ENCODE measurements at places on chromosomes 3 and 15.

- peaks cover 12% of the 10 kb centered on the region for H3K4me1 ChIP-seq
- peaks cover 74% of the 10 kb centered on the region for H3K27me3 ChIP-seq
- H3K27ac ChIP-seq, result no peak overlapping the region
- no peak for DNase-seq
Observed at GRCh38 chr15:36878684-36879262, 221.6 kb downstream of the MEIS2 start.

GRCh38 chr3:95886616-95887015 is 927.8 kb upstream of the EPHA6 start:
- DNase-seq, result no peak
- no peaks in the 10 kb centered on the region for H3K36me3 ChIP-seq
- H3K27me3 ChIP-seq, result no peaks in the 10 kb centered on the region
- no peaks in the 10 kb centered on the region for H3K4me1 ChIP-seq
- H3K27ac ChIP-seq, result no peak overlapping the region

GRCh38 chr3:38595393-38595792 is 54.1 kb downstream of the SCN5A start:
- no peak overlapping the region for H3K4me3 ChIP-seq
- no peaks in the 10 kb centered on the region for H3K36me3 ChIP-seq
- H3K4me1 ChIP-seq, result no peaks in the 10 kb centered on the region
- DNase-seq, result no peak

DNA sequence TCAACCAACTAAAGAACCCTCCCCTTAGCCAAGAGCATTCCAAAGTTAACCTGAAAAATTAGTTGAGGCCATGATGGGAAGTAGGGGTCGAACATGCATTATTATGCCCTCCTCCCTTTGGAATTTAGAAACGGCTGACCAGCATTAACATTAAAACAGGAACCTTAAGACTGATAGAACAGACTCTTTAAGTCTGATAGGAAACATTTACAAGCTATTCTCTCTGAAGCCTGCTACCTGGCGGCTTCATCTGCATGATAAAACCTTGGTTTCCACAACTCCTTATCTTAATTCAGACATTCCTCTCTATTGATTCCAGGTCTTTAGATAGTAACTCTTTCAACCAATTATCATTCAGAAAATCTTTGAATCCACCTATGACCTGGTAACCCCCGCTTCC is 331.0 kb downstream of the CGGBP1 start:
- no peak overlapping the region for H3K27ac ChIP-seq
- no peaks in the 10 kb centered on the region for H3K4me1 ChIP-seq
- H3K36me3 ChIP-seq, result no peaks in the 10 kb centered on the region
- no peaks in the 10 kb centered on the region for H3K27me3 ChIP-seq
- no peak overlapping the region for H3K4me3 ChIP-seq

- H3K4me1 ChIP-seq, result no peaks in the 10 kb centered on the region
- no peak overlapping the region for H3K4me3 ChIP-seq
- no peak overlapping the region for H3K27ac ChIP-seq
- no peaks in the 10 kb centered on the region for H3K36me3 ChIP-seq
- no peak for DNase-seq
Observed at GRCh38 chr3:173739726-173740125, 342.2 kb downstream of the NLGN1 start.

DNA sequence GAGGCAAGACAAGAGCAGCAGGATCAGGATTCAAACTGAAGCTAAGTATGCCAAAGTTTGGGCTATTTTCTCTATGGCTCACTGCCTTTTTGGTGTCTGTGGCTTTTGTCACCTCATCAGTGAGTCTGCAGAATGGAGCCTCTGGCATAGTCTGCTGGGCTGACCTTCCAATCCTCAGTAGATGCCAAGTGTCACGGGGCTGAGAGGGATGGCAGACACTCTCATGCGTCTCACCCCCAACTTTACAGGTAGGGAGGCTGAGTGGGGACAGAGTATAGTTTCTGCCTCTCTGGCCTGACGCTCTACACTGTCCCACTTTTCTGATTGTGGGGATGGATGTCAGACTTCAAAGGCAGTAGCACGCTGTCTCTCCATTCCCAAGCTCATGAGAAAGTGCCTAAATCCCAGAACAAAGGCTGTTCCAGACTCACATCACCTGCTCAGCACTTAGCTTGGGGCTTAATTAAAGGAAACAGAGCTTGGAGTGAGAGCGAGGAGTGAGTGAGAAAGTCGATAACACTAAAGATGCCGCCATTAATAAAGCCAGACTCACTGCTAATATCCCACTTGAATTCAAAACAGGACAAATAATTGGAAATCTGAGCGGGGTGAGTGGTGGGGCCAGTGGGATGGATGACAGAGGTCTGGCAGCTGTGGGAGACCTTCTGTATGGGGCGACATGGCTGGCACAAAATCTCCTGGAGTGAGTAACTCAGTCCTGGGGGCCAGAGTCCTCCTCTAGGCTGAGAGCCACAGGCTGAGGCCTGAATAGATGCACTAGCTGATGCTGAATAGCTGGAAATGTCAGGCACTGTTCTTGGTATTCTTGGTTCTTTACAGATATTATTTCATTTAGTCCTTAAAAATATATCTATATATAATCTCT is 78.4 kb upstream of the MRPS22 start:
- no peaks in the 10 kb centered on the region for H3K4me1 ChIP-seq
- H3K27me3 ChIP-seq, result peaks cover 4% of the 10 kb centered on the region
- H3K27ac ChIP-seq, result no peak overlapping the region
- no peaks in the 10 kb centered on the region for H3K36me3 ChIP-seq

- peaks cover 41% of the 10 kb centered on the region for H3K4me1 ChIP-seq
- DNase-seq, result no peak
- H3K36me3 ChIP-seq, result peaks cover 14% of the 10 kb centered on the region
Observed at GRCh38 chr3:194494951-194495374, 8.2 kb upstream of the ATP13A3 start.

DNA sequence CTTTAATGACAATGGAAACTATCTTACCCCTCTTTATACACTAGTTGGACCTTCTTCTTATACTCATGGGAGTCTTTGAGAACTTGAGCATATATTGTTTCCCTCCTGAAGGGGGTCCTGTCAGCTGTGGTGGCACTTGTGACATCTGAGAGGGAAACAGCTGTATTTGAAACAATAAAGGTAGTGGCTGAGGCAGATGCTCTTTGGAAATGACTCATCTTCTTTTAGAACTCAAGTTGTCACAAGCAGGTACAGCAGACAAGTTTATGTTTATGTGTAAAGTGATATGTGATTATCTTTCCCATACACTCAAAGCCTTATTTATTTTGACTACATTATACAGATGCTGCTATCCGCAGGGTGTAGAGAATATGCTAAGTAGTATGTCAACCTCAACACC is 220.0 kb upstream of the GRM7 start:
- H3K27me3 ChIP-seq, result no peaks in the 10 kb centered on the region
- H3K4me3 ChIP-seq, result no peak overlapping the region
- no peak for DNase-seq

GRCh38 chr15:83106994-83107840 is at the start of gene TM6SF1:
TSS of gene TM6SF1 (plus strand) at chr15:83107645. CDS start at chr15:83107681, 36 bp downstream.
- peaks cover 28% of the 10 kb centered on the region for H3K27me3 ChIP-seq
- peaks cover 27% of the 10 kb centered on the region for H3K4me1 ChIP-seq
- DNase-seq, result peak; percentile 30
- H3K4me3 ChIP-seq, result peak within 1 kb of the TSS; percentile 84

DNA sequence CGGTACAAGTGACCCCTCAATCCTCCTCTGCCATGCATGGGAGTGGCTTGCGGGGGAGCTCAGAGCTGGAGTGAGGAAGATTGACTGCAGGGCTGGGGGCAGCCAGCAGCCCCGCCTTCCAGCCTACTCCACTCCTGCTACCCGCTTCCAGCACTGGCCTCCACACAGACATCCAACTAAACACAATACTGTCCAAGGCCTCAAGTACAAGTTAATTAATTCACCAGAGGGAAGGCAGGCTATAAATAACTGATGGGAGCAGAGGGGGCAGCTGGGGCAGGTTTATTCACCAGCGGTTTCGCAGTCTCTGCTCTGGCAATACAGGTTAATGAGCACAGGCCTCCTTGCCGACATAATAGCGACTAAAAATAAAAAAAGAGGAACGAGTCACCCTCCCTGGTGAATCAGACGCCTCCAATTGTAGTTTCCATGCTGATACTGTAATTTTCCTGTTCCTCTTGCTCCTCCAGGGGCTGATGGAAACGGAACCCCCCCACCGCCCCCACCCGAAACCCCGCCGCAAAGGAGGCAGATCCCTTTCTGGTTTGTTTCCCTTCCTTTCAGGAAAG is 166.4 kb upstream of the TLE3 start:
- H3K27me3 ChIP-seq, result peaks cover 32% of the 10 kb centered on the region
- no peak overlapping the region for H3K27ac ChIP-seq
- DNase-seq, result no peak
- no peaks in the 10 kb centered on the region for H3K36me3 ChIP-seq
- no peak overlapping the region for H3K4me3 ChIP-seq

- no peak overlapping the region for H3K27ac ChIP-seq
- H3K4me3 ChIP-seq, result peak overlapping the region; percentile 15
- DNase-seq, result peak; percentile 20
- no peaks in the 10 kb centered on the region for H3K36me3 ChIP-seq
- H3K27me3 ChIP-seq, result peaks cover 23% of the 10 kb centered on the region
- peaks cover 14% of the 10 kb centered on the region for H3K4me1 ChIP-seq
Observed at GRCh38 chr3:12869035-12869621, 27.8 kb upstream of the RPL32 start.

GRCh38 chr3:35663471-35663870 is 24.1 kb downstream of the ARPP21 start:
- H3K27me3 ChIP-seq, result peaks cover 4% of the 10 kb centered on the region
- no peak for DNase-seq
- no peaks in the 10 kb centered on the region for H3K4me1 ChIP-seq
- H3K27ac ChIP-seq, result no peak overlapping the region
- H3K36me3 ChIP-seq, result no peaks in the 10 kb centered on the region

DNA sequence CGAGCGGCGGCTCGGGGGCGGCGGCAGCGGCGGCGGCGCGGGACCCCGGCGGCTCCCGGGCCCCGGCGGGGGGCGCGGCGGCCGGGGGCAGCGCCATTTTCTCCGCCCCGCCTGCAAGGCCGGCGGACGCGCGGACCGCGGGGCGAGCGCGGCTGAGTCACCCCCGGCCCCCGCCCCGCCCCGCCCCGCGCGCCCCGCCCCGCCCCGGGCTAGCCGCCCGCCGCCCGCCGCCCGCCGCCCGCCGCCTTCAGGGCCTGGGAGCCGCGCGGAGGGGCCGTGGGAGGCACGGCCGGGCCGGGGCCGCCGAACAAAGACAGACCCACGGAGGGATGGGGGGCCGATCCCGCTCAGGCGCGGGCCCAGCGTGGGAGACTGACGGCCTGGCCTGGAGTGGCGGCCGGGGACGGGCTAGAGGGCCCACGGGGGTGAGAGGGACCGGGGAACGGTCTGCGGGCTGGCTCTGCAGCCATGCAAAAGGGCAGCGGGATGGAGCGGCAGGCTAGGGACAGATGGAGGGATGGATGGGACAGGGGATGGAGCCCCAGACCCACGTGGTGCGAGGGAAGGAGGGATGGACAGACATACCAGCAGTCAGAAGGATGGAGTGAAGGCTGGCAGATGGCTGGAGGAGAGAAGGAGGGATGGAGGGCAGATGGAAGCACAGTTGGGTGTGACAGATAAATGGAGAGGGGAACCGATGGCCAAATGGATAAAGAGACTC is at the start of gene EIF4E3:
Gene EIF4E3 (minus strand): TSS at position 132 of the 721 bp plus-strand sequence. CDS start 35 bp downstream, at position 97.
- H3K4me3 ChIP-seq, result peak within 1 kb of the TSS; percentile 93
- peaks cover 40% of the 10 kb centered on the region for H3K36me3 ChIP-seq
- no peaks in the 10 kb centered on the region for H3K27me3 ChIP-seq
- peak within 1 kb of the TSS; percentile 95 for H3K27ac ChIP-seq

DNA sequence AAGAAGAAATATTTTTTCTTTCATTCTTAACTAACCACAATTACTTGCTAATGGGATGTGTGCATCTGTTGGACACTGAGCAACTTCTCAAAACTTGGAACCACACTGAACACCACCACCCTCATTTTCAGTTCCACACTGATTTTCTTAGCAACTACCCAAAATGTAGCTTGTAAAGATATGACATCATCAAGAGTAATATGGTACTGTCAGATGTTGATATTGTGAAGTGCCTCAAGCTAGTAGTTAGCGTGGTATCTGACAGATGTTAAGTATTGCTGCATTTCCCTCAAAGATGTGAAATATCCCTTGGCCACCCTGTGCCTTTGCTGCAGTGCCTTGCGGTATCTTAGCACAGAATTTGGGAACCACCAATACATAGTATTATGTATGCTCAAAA is 9.3 kb downstream of the RFTN1 start:
- H3K36me3 ChIP-seq, result peaks cover 62% of the 10 kb centered on the region
- no peak overlapping the region for H3K4me3 ChIP-seq
- H3K27ac ChIP-seq, result peak overlapping the region; percentile 15
- no peaks in the 10 kb centered on the region for H3K27me3 ChIP-seq
- peaks cover 60% of the 10 kb centered on the region for H3K4me1 ChIP-seq
- DNase-seq, result no peak

- H3K4me1 ChIP-seq, result peaks cover 33% of the 10 kb centered on the region
- DNase-seq, result no peak
- H3K27ac ChIP-seq, result peak overlapping the region; percentile 92
- H3K27me3 ChIP-seq, result peaks cover 1% of the 10 kb centered on the region
- H3K4me3 ChIP-seq, result peak overlapping the region; percentile 97
Observed at GRCh38 chr3:44511238-44511566, 33.7 kb upstream of the ZNF445 start.

DNA sequence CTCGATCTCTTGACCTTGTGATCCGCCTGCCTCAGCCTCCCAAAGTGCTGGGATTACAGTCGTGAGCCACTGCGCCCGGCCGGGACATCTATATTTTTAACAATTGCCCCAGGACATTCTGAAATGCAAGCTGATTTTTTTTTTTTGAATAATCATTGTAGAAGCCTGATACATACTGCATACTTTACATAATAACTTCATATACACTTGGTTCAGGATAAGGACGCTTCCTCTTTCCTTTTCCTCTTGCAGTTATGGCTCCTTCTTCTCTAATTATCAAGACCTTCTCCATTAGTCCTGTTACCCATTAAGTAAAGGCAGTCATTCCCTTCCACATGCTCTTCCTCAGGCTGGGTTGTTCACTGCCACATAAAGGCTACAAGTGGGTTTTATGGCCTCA is 58.3 kb downstream of the SLCO3A1 start:
- no peak overlapping the region for H3K4me3 ChIP-seq
- H3K36me3 ChIP-seq, result peaks cover 6% of the 10 kb centered on the region
- no peak overlapping the region for H3K27ac ChIP-seq
- no peak for DNase-seq

- H3K27ac ChIP-seq, result no peak overlapping the region
- H3K4me3 ChIP-seq, result no peak overlapping the region
Observed at GRCh38 chr3:175432376-175433025, 573.4 kb downstream of the NAALADL2 start.

- DNase-seq, result no peak
- H3K27me3 ChIP-seq, result peaks cover 38% of the 10 kb centered on the region
- H3K4me3 ChIP-seq, result no peak overlapping the region
- no peak overlapping the region for H3K27ac ChIP-seq
- no peaks in the 10 kb centered on the region for H3K4me1 ChIP-seq
Observed at GRCh38 chr15:68042156-68042854, 11.8 kb upstream of the PIAS1 start.

DNA sequence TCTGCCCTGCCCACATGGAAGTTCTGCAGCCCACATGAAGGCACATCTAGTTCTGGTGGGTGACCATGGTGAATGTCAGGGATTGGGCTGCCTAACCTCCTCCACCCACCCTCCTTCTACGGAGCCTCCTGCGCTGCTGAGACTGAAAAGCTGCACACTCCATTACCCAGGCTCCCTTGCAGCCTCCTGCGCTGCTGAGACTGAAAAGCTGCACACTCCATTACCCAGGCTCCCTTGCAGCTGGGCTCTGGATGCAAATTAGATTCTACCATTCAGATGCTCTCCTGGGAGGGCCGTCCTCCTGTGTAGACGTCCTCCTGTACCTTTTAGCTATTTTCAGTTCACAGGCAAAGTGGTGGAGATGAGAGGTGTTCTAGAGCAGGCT is 32.1 kb downstream of the POMGNT2 start:
- no peak for DNase-seq
- H3K4me3 ChIP-seq, result no peak overlapping the region
- H3K27me3 ChIP-seq, result no peaks in the 10 kb centered on the region
- no peaks in the 10 kb centered on the region for H3K4me1 ChIP-seq
- H3K27ac ChIP-seq, result no peak overlapping the region

All from activated CD4-positive, alpha-beta T cell treated with anti-CD3 and anti-CD28 coated beads, Interleukin-2, amount 10 ng/mL, durations not matched to agents 7 days and 5 days (primary cell).